ENCODE measurements at places on chromosomes 1 and 21.

- DNase-seq, result no peak
These were observed 167.4 kb downstream of the LRRC40 start for GRCh38 chr1:70038025-70038424.

DNA sequence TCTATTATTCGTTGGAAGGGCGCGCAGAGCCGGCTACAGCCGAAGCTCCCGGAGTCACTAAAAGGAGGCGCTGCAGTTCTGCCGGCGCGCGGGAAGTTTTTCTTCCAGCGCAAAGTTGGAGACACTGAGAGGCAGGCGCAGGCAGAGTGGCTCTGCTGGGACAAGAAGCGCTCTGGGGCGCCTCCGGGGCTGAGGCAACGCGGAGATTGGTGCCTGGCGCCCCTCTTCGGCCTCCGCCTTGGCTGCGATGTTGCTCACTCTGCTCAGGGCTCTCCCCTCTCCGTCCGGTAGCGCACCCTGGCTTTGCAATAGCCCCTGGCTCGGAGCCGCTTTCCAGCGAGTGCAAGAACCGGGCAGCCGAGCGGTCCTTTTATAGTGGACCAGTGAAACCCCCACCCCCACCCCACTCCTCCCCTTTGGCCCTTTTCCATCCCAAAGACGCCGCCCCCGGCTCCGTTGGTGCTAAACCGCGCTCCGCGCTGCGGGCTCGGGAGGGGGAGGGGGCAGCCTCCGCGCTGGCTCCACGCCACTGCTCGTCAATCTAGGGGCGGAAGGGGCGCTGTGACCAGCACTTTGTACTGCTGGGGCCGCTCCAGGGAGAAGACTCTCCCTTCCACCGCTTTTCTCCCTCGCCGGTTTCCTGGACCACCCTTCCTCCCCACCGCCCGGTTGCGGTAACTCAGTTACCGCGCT, at the start of gene ADAMTS1:
Gene ADAMTS1 (minus strand): TSS at position 344 of the 693 bp plus-strand sequence. CDS start 455 bp downstream, outside the sequence.
- DNase-seq, result no peak

DNA sequence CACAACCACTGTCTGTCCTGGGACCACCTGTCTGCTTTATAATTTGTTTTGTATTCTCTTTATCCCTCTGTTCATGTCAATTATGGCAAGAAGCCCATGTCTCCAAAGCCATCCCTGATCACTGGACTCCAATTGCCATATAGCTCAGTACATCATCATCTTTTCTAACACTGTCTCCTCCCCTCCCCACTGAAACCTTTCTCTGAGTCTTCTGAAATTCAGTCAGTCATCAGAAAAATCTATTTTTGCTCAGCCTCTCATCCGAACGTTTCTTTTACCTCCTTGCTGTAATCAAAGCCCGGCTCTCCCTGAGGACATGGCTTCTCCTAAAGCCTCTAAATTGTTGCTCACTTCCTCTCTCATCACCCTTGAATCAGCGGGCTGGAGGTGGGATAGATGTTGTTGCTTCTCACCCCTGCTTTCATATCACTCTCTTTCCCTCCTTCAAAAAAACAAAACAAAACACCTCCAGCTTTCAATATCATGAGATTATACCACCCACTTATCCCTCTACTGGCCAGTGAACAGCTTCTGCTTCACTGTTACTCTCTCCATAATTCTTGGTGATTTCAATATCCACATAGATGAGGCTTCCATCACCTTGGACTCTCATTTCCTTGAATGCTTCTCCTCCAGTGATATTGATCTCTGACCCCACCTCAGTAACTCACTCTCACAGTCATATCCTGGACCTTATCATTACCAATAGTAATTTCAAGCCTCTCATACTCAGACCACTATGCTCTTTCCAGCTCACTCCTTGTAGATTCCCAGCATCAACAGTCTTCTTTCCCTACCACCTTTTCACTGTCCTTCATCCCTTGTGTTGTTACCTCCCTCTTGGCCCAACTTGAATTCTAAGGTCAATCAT, 27.8 kb downstream of the RAB3B start:
- DNase-seq, result no peak

GRCh38 chr21:18157406-18157805, 87.2 kb upstream of the CHODL start:
- DNase-seq, result no peak

DNA sequence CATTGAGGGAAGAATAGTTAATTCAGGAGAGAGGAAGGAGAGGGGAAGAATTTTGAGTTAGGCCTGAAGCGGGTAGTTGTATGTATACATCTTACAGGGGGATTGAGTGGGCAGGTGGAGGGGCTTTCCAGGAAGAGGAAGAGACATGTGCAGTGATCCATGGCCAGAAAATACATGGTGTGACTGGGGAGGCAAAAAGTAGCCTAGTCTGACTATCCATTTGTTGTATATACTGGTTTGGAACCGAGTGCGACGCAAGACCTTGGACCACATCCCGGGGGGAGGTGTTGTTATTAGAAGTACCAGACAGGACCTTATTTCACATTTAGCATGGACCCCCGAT, 158.3 kb downstream of the SDCCAG8 start:
- DNase-seq, result no peak

- DNase-seq, result no peak
These were observed 459.1 kb downstream of the SETD4 start for GRCh38 chr21:35601211-35601610.

- DNase-seq, result no peak
These were observed 664 bp downstream of the SLAMF1 start for GRCh38 chr1:160646180-160646579.

DNA sequence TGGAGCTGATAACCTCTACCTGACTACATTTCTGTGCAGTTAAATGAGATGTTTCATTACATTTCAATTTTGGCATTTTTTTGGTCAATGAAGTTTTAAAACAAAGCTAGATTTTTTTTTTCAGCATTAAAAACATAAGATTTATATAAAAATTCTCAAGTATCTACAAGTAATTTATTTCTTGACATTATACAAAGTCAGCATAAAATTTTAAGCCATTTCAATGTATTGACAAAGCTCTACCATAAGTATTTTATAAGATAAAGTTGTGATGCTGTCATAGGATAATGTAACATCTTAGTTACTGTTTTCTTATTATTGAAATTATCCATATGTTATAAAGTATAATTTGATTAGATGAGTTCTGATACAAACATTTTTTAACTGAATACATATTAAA, 351.6 kb downstream of the PTBP2 start:
- no peak for DNase-seq

DNA sequence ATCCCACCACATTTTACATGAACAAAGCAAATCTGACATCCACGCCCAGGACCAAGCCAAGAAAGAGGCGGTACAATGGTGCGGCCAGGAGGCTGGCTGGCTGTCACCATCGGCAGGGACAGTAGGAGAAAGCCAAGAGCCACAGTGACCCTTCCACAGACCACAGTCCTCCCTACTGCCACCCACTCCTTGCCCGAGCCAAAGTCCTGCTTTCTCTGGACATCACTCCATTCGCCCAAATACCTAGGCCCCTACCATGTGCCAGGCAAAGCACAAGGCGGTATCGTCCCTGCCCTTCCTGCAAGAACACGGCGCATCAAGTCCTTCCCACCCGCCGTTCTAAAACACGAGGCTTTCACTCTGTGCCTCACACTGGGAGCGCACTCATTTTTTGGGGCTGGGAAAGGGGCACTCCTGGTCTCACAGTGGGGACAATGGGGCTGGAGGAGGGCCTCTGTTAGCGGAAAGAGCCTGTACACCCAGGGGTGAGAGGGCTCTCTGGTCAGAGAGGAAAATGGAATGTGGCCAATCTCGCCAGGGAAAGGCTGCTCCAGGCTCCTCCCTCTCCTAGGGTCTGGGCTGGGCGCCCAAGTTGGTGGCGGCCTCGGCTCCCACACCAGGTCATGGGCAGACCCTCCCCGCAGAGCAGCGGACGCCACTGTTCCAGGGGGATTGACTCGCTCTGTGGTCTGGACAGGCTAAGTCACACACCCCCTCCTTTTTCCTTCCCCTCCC, 26.5 kb downstream of the SSBP3 start:
- DNase-seq, result no peak

DNA sequence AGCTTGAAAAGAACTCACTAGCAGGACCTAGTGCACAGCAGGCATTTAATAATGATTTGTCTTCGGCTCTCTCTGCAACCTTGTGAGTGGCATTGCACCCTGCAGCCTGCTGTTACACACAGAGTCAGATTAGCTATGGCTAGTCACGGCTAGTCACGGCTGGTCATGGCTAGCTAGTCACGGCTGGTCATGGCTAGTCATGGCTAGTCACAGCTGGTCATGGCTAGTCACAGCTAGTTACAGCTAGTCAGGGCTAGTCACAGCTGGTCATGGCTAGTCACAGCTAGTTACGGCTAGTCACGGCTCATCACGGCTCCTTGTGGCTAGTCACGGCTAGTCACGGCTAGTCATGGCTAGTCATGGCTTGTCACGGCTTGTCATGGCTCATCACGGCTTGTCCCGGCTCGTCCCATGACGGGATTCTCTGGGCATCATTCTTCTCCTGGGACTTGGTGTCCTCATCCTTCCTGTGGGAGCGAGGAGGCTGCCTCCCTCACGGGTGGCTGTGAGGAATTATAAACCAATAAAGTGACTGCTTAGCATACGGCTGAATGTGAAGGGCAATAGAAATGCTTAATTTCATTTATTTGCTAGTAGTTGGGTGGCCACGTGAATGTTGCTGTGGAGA, 12.5 kb upstream of the KIF26B start:
- DNase-seq, result no peak

GRCh38 chr1:110243574-110243973, 33.5 kb downstream of the KCNC4 start:
- no peak for DNase-seq

DNA sequence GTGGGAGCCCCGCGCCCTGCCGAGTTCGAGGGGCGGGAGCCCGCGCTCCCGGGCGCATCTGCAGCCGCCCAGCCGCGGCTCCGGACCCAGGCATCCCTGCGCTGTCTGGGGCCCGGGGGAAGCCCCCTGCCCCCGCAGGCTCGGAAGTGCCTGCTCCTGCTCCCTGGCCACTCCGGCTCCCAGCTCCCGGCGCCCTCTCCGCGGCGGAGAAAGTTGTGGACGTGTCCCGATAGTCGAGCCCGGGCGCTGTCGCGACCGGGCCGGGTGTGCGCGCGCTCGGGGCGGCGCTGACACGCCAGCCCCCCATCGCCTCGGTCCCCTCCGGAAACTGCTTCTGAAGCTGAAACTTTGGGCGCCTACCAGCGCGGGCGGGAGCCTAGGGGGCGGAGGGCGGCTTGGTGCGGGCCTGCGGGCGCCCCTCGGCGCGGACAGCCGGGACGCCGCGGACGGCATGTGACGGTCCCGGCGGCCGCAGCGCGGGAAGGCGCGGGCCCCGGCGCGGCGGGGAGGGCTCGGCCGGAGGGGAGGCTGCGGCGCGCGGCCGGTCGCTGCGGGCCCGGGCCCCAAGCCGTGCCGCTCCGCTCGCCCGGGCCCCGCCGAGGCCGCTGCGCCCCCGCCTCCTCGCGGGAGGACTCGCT, 515 bp downstream of the MAN1C1 start:
- DNase-seq, result no peak

GRCh38 chr21:36703626-36704280, 4.8 kb downstream of the SIM2 start:
- no peak for DNase-seq

DNA sequence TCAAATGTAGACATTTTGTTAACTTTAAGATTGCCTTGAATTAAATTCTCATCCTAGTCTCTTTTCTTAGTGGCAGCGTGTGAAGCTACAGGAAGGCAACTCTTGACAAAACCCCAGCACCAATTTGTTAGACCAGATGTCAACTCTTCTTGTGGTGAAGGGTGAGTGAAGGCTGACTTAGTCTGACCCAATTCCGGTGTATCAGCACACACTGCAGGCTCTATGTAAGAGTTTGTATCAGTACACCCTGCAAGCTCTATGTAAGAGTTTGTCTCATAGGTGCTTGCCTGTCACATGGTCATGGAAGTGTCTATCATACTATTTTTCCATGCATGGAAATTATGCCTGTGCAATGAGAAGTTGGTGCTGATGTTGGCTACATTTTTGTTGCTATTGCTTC, 16.8 kb downstream of the CR2 start:
- DNase-seq, result no peak

GRCh38 chr1:230330157-230330556, 96.0 kb downstream of the PGBD5 start:
- DNase-seq, result no peak

- DNase-seq, result no peak
These were observed 88.4 kb downstream of the PDE4B start for GRCh38 chr1:65881067-65881594.

DNA sequence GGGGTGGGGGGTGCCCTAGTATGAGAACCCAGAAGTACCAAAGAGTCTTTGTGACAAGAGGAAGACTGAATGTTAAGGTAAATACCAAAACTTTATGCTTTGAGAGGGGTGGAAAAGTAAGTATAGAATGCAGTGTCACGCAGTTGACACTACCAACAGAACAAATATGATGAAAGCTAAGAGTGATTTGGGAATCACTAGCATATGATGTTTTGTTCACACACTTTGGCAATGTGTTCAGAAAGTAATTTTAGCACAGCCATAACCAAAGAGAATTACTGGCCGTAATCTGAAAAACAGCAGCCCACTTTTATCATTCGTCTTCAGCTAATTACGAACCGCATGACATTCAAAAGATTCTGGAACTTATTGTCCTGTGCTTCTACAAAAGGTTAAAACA, 59.5 kb downstream of the ENAH start:
- no peak for DNase-seq

GRCh38 chr1:225277445-225277844, 150.4 kb downstream of the LBR start:
- no peak for DNase-seq

DNA sequence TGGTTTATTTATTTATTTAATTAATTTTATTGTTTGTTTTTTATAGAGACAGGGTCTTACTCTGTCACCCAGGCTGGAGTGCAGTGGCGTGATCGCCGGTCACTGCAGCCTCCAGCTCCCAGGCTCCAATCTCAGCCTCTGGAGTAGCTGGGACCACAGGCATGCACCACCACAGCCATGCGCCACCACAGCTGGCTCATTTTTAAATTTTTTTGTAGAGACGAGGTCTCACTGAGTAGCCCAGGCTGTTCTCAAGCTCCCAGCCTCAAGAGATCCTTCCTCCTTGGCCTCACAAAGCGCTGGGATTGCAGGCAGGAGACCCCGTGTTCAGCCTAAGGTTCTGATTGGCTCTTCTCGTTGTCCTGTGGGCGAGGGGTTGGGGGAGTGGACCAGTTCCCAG, 22.1 kb downstream of the UMODL1 start:
- no peak for DNase-seq

DNA sequence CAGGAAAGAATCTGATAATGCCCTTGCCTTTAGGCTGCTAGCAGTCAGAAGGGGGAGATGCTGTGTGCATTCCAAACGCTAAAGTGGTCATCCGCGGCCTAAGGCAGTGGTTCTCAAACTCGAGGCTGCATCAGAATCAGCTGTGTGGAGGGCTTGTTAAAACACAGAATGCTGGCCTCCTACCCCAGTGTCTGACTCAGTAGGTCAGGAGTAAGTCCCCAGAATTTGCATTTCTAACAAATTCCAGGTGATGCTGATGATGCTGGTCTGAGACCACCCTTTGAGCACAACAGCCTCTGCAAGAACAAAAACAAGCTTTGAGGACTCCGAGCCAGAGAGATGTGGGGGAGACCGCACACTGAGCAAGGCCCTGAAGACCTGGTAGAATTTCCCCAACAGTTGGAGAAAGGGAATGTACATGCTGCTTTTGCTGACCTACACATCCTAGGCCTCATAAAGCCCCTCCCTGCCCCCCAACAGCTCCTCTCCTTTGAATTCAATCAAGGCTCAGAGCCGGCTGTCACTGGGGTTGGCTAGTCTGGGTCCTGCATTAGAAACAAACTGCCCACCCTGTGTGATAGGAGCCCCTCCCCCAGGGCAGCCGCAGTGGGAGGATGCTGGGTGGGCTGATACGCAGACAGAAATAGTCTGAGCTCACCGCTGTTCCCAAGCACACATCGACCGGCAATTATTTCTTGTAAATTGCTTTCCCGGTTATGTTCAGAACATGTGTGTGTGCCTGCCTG, 27.1 kb downstream of the SHISAL2A start:
- no peak for DNase-seq

All from esophagus squamous epithelium (tissue), 5 donors.